CD4-positive, alpha-beta T cell treated with Interleukin-6 for 4 hours (primary cell): ENCODE measurements at places on chromosomes 5 and 9.

DNA sequence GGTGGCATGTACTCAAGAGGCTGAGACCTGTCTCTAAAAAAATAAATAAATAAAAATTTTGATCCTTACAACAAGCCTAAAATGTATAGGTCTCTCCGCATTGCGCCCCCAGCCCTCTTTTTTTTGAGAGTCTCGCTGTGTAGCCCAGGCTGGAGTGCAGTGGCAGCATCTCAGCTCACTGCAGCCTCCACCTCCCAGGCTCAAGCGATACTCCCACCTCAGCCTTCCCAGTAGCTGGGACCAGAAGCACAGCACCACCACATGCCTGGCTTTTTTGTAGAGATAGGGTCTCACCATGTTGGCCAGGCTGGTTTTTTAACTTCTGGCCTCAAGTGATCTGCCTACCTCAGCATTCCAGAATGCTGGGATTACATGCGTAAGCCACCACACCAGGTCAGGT is 2.2 kb upstream of the GARIN3 start:
- DNase-seq, result no peak

DNA sequence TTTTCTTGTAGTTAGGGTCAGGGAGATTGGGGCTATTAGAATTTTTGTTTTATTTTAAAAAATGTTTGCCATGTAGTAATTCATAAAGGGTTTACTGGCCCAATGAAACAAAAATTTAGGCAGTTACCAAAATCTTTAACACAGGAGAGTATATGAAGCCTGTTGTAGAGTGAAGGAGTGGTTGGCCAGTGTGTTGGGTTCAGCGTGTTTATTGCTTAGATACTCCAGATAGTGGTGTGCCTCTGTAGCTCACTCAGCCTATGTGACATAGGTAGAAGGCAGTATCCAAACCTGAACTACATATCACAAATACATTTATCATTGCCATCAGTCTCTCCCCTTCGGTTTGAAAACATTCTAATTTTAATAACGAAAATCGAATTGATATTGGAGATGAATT is 1.2 kb downstream of the TEK start:
- DNase-seq, result no peak

DNA sequence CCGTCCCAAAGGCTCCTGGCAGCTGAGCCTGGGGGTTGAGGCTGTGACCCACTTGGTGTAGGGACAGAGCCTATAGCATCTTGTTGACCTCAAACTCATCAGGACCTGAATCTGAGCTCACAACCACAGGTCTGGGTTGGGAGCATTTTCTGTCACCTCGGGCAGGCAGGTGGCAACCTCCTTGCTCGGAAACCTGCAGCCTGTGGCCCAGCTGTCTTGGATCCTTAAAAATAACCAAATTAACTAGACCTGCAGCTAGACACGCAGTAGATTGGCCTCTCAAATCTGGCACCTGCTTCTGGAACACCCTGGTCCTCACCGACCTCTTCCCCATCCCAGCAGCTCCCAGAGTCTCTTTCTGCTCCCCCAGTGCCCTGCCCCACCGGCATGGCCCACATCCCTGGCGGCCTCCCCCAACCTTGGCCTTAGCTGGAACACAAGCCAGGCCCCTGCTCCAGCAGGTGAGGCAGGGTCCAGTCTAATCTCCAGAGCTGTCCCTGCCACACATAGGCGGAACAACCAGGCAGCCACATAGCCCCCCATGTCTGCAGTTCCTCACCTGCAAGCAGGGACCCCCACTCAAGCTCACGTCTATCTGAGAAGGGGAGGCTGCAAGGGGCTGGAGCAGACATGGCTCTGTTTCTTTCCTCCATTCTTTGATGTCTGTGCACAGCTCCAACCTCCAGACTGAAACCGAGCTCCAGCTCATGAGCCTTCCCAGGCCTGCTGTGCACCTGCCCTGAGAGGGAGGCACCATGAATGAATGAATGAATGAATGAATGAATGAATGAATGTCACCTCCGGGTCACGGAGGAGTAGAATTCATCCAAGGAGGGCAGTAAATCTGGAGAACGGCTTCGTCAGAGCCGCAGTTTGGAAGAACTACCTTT is 28.3 kb downstream of the PAEP start:
- no peak for DNase-seq

DNA sequence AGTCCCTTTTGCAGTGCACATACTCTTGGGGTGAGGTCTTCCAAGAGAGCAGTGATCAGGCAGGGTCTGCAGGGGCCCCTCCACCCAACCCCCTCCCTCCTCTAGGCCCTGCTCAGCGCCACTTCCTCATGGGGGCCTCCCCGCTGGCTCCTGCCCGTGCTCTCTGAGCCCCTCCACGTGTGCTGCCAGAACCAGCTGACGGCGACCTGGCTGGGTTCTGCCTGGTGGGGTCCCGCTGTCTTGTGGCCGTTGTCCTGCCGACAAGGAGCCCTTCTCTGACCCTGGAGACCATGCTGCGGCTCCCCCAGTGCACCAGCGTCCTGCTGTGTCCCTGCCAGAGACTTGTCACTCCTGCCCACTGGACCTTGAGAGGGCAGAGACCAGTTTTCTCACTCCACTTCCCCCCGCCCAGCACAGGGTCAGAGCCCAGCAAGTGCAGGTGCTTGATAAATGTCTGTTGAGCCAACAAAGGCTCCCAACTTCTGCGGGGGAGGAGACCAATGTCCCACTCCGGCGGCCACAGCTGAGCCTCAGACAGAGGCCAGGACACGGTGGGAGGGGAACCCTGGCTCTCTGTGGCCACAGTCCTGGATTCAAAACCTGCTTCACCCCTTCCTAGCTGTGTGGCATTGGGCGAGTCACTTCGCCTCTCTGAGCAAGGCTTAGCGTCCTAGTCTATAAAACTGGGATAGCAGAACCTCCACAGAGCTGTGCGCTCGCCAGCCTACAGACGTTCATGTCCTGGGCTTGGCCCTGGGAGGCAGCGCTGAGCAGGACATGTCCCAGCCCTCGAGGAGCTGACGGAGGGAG is 24.8 kb downstream of the SARDH start:
- DNase-seq, result no peak

GRCh38 chr5:61449804-61450492 is 117.9 kb downstream of the ZSWIM6 start:
- no peak for DNase-seq

GRCh38 chr9:124613849-124614248 is 106.7 kb upstream of the NR5A1 start:
- DNase-seq, result no peak

GRCh38 chr9:131728546-131728910 is 11.3 kb downstream of the RAPGEF1 start:
- no peak for DNase-seq

GRCh38 chr5:131462454-131462853 is 172.6 kb downstream of the RAPGEF6 start:
- DNase-seq, result no peak

GRCh38 chr5:86127696-86128095 is 490.0 kb upstream of the COX7C start:
- no peak for DNase-seq

DNA sequence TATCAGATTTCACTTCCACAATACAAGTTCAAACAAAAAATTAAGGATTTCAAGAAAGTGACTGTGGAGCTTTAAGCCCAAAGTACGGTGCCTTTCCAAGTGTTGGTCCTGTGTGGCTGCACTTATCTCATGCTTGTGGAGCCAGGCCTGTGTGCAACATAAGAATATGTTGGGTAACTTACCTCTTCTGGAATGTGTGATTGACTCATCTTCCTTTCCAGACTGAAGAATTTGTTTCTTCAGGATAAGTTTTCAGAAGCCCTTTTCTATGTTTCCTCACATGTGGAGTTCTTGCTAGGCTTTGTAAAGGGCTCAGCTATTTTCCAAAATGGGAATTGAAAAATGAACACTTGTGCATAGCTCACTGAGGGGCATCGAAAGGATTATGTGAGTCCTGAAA is 485.1 kb upstream of the PAPPA start:
- DNase-seq, result no peak

- no peak for DNase-seq
Measured at GRCh38 chr5:175599210-175599609, 58.7 kb upstream of the HRH2 start.

GRCh38 chr9:120043448-120043847 is 536.5 kb downstream of the CDK5RAP2 start:
- DNase-seq, result no peak

GRCh38 chr9:108245901-108246300 is 609.9 kb downstream of the ACTL7B start:
- no peak for DNase-seq

DNA sequence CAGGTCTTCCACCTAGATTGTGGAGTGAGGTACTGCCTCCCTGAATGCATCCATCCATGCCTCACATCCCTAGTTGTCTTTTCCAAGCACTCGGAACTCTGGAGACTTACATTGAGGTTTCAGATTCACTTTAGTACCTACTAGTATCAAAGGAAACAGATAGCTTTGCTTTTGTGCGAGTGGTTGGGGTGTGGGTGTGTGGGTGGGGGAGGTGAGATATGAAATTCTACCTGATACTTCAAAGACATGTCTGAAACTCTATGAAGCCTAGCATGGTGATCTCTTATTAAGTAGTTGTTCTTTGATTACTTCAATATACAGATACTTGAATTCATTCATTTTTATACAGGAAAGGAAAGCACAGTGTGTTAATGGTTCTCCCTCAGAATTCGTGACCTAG is 64.4 kb downstream of the MCCC2 start:
- peak; percentile 5 for DNase-seq

DNA sequence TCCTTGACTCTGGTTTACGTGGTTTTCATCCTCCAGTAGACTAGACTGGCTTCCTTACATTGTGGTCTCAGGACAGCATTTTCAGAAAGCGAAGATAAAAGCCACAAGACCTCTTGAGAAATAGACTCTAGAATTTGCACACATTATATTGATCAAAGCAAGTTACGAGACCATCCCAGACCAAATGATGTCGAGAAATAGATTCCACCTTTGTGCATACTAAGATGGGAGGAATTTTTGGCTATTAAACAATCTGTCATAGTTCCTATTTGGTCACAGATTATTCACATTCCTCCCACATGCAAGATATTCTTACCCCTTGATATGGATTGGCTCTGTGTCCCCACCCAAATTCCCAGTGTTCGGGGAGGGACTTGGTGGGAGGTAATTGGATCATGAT is 65.6 kb downstream of the TEX10 start:
- DNase-seq, result no peak
